Pulmonary artery endothelial cell (primary cell): ENCODE measurements at places on chromosomes 5 and 9.

DNA sequence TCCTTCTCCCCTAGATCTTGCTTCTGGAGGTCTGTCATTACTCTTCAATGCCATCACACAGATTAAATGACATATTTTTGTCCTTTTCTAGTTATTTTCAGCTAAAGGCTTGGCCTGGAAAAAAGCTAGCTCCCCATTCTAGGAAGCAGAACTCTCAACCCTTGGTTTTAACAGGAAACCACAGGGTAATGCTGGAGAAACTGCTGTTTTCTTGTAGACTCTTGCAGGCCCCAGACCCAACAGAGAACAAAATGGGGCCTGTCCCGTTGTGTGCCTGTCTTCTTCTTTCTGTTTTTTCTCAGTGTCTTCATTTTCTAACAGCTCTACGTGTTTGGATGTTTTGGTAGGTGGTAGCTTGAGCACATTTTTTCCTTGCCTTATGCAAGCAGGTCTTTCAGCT lies 21.5 kb downstream of the DCANP1 start:
- DNase-seq: no peak

DNA sequence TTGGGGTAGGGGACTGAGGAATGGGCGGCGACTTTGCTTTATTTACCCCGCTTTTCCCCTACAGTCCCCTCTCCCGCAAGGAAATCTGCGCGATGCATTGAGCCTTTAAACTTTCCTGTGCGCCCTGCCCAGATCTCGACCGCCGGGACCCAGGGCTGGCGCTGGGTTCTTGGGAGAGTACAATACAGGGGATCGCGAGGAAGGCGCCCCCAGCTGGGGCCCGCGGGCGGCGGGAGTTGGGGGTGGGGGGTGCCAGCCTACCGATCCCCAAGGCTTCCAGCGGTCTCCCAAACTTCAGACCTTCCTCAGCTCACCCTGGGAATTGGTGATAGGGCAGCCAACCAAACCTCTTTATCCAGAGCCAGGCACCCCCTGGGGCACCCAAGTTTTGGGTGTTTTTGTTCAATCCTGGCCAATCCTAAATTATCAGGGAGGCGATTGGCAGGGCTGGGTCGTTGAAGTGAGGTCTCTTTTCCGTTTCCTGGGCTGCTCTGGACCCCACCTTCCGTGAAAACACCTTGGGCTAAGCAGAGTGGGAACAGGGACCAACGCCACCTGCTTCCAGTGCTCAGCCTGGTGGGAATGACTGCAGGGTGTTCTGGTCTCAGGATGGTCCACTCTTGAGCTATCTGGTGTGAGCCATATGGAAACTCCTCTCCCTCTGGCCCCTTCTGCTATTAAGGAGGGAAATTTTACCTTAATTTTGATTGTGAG lies 51.4 kb upstream of the DAB2IP start:
- no peak for DNase-seq

GRCh38 chr9:111316796-111317195 lies 13.2 kb downstream of the OR2K2 start:
- DNase-seq: no peak

GRCh38 chr5:157608972-157609565 lies 33.5 kb upstream of the ADAM19 start:
- no peak for DNase-seq

DNA sequence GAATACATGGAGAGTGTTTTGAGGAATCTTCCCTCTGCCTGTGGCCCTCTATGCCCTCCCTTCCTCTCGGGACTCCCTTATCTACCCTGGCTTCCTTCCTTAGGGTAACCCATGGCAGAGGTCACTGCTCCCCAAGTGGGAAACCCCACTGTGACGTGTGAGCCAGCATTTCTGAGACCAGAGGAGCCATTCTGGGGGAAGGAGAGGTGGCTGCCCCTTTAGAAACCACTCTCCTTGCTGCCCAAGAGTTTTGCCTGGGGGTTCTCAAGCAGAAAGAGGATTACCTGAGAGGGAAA lies 23.1 kb downstream of the CCNJL start:
- DNase-seq: no peak

GRCh38 chr9:121584421-121584820 lies 67.0 kb upstream of the DAB2IP start:
- DNase-seq: no peak

GRCh38 chr5:174094857-174095606 lies 49.5 kb downstream of the NSG2 start:
- no peak for DNase-seq

DNA sequence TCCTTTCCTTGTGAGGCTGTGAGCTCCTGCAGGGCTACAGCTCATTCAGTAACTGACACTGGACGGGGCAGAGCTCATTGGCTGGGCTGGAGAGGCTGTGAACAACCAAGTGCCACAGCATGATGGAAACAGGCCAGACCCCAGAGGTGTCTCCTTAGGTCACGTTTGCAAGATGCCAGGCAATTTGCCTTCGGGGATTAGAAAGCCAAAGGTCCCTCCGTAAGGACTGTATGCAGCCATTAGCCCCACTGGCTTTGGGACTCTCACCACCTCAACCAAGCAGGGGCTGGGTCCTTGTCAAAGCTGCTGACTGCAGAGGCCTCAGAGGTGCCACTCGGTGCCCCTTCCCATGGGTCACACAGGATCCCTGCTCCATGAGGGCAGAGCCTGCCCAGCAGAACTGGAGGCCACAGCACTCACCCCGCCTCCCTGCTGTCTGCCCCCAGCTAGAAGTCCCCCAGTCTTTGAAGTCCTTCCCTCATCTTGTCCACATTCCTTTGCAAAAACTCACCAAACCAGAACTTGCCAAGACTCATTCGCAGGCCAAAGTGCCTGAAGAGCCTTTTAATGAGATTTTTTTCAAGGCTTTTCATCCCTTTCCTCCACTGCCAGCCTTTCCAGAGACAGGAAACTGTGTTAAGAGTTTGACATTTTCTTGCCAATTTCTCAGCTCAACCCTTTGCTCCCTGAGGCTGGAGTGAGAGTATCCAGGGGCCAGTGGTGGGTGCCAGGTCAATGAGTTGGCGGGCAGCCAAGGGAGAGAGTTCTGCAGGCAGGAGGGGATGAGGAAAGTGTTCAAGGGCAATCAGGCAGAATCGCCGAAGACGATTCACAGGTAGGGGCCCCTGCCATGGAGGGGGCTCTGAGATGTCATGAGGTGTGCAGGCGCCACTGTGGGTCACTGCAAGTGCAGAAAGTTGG lies 39.7 kb upstream of the SLC25A51 start:
- peak; percentile 46 for DNase-seq

DNA sequence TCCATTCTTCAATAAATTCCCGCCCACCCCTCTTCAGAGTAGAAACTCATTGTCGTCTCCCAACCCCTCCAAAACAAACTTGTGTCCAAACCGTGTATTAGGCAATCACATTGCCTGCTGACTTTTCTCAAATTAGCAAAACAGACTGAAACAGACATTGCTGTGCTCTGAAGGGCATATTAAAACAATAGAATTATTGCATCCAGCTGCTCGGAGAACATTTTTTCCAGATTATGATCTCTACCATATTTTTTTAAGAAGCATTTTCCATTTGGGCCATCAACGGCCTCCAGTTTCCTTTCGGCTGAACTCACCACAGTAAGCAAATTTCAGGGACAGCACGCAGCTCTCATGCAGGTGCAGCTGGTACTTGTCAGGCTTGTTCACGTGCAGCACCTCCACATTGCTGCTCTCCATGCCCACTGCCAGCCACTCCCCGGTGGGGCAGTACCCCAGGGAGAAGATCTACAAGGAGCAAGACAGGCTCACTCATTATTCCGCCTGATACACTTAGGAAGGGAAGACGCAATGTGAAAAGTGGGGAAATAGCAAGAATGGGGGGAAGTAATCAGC lies 104.1 kb downstream of the TLE1 start:
- DNase-seq: no peak

GRCh38 chr5:39465843-39466242 lies 41.1 kb upstream of the DAB2 start:
- peak; percentile 29 for DNase-seq

DNA sequence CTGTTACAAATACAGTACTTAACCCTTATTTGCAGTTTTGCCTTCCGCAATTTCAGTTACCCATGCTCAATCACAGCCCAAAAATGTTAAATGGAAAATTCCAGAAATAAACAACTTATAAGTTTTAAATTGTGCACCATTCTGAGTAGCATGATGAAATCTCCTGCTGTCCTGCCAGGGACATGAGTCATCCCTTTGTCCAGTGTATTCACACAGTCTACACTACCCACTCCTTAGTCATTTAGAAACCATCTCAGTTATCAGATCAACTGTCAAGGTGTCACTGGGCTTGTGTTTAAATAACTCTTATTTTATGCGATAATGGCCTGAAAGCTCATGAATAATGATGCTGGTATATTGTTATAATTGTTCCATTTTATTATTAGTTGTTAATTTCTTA lies 95.8 kb downstream of the PLCXD3 start:
- peak; percentile 29 for DNase-seq

GRCh38 chr9:108394726-108395125 lies 461.1 kb downstream of the ACTL7B start:
- no peak for DNase-seq

GRCh38 chr9:121207371-121207940 lies 5.8 kb upstream of the RAB14 start:
- no peak for DNase-seq

DNA sequence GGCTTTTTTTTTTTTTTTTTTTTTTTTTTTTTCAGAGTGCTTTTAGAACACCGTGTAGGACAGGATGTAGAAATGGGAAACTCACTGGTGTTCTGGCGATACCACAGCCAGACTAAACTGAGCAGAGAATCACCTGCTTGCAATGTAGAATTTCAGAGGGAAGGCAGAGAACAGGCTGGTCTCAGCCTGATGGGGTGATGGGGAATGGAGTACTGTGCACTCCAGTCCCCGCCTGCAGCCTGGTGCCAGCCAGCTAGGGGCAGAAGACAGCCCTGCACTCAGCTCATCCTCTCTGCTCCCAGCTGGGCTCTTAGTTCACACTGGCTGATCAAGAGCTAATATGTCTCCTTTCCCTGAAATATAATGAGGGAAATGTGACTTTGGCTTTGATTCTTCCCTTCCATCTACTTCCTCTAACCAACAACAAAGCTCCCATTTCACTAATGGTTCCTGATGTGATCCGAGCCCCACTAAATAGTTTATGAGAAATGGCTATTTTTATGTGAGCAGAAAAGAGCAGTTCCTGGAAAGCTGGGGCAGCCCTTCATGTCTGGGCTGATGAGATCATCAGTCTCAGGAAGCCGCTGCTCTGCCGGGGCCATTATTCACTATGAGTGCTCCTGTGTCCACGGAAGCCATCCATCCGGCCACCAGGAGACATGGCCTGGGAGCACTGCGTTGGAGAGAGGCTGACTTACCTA lies 209.7 kb downstream of the GADD45G start:
- no peak for DNase-seq

GRCh38 chr5:1105350-1106265 lies 6.3 kb downstream of the SLC12A7 start:
- DNase-seq: no peak

GRCh38 chr5:170480260-170480659 lies 23.6 kb upstream of the KCNIP1 start:
- DNase-seq: no peak

DNA sequence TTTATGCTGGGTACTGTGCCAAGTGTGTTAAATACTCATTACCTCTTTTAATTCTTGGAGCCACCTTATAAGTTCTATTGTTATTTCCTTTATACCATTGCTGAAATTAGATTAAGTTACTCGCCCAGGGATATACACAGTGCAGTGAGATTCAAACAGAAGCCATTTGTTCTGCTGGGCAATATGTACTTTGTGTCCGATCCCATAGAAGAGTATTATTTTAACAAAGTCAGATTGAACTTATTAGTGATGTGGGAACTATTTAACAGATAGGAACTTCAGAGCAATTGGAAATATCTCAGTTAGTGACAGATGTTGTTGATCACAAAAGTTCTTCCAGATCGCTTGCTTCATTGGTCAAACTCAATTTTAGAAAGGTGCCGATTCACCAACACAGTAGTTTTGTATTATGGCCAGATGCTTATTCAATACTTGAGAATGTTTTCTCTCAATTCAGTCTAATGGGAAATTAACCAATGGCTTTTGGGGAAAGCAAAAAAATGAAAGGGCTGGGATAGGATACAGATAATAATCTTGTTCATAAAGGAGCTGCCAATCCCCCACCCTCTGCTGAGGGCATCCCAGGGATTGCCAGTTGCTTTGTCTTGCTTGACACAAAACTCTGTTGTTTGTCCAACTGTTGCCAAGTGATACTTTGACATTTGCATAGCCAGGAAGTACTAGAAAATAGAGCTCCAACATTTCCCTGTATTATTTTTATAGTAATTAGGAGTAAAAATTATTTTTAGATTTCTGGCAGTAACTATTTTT lies 94.8 kb upstream of the SEMA6A start:
- DNase-seq: no peak

GRCh38 chr5:136057401-136058038 lies 28.7 kb downstream of the TGFBI start:
- DNase-seq: no peak

DNA sequence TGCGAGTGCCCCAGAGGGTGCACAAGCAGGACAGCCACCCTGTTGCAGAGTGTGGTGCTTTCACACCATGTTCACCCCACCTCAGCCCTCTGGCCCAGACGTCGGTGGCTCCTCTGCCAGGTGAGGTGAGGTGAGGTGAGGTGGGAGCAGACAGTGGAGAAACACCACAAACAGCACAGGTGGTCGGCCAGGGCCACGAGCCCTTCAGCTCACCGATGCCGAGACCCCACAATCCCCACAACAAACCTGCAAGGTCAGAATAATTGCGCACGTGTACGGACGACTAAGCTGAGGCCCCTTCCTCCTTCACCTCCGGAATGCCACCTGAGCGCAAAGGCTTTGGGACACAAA lies 10.5 kb downstream of the BRD3 start:
- no peak for DNase-seq

DNA sequence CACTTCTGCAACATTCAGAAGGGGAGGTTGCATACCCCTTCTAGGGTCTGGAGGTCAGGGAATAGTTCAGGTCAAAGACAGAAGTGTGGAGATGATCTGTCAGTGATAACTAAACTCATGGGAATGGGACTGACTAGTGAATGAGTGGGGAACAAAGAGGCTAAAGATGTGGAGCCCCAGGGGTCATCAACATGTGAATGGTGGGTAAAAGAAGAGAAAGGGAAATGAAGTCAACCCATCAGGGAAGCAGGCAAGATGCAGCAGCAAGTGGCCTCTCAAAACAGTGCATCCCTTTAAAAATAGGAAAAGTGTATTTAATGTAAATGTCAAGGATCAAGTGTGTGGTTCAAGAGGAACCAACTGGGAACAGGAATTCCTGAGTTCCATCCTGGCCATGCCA lies 69.9 kb downstream of the PLPPR1 start:
- DNase-seq: no peak
